Cerebellum (tissue), 4 donors: ENCODE measurements at places on chromosomes 2 and 18.
A peak's percentile ranks its signal among the peaks of the same experiment; 100 is the strongest.

GRCh38 chr18:76644580-76644979 is 149.5 kb upstream of the ZNF516 start:
- DNase-seq: no peak

GRCh38 chr2:151237422-151238025 is 24.1 kb downstream of the RBM43 start:
- no peak for DNase-seq

DNA sequence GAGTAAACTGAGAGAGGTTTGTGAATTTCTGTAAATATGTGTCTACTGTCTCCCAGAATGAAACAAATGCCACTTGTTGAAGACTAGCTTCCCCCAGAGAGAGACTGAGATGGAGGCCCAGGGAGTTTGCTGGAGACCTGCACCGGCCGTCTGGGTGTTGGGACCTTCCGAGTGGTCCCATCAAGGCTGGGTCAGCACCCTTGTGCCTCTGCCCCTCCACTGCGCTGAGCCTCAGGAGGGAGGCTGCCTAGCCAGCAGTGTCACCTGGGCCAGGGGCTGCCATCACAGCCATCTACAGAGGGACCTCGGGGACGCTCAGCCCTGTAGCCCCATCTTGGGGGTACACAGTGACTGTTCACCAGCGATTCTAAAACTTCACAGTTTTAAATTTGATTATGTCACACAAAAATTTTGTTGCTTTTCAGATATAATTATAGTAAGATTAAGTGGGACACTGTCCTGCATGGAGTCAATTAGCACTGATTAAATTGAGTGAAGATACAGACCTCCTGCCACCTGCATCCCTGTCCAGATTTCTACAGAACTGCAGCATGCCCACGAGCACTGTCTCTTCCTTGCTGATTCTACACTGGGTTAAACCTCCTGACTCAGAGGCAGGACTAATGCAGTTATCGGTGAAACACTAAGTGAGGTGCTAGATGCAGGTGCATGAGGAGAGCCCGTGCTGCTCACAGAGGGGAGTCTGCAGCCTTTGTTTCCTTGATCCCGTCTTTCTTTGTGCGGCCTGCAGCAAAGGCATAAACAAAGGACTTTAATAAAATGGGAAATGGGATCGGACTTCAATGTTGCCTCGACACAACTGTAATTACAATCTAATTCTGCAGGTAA is 50.5 kb downstream of the TMEM18 start:
- DNase-seq: no peak

DNA sequence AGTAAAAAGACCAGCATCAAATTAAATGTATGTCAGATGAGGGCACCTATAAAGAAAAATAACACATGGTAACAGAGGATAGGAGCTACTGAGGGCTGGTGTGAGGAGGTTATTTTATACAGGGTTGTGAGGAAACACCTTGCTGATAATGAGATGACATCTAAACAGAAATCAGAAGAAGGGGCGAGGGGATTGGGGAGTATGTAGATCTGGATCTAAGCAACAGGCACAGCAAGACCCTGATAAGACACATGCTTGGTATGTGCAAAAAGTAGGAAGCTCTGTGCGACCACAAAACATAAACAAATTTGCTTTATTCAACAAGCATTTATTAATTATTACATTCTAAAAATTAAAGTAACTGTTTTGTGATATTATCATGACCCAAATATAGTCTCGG is 295.4 kb downstream of the ZEB2 start:
- no peak for DNase-seq

DNA sequence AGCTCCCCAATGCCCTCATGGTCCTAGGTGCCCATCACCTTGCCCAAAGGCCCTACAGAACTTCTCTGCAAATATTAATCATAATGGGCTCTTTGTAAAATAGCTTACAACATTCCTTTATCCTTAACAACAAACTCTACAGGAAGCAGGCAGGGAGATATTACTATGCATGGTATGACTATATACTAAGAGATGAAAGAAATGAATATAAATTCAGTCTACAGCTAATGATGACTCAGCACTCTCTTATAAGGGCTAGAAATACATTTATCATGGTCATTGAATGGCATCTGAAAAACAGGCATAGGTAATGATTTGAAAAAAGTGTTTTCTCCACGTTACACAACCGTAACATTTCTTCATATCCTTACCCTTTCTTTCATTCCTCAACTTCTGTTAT is 254.8 kb upstream of the DSEL start:
- no peak for DNase-seq

DNA sequence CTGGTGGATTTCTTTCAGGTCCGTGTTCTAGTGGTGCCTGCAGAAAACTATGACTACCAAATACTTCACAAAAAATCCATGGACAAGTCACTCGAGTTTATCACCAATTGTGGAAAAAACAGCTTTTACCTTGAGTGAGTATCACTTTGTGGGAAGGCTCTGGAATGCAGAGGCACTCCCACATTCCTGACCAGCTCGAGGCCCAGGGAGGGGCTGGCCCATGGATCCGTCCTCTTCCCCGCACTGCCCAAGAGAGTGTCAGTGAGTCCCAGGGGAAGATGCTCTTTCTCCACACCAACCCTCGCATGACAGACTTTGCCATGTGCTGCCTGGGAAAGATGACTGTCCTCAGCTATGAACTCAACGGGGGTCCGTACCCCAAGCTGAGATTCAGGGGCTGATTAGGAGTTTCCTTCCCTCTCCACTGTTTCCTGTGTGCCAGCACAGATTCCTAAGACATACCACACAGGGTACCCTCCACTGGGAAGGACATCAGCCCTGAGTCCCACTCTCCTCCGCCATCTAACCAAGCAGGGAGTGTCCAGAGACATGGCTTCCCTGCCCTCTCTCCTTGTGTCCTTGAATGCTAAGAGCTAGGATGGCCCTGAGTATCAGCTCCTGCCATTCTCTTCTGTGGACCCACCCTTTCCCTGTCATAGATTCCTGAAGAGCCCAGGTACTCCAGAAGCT is 155.9 kb downstream of the LAMA3 start:
- DNase-seq: no peak

- DNase-seq: no peak
Measured at GRCh38 chr2:75465317-75465984, 95.3 kb downstream of the EVA1A start.

GRCh38 chr2:18525236-18525635 is 35.2 kb downstream of the RDH14 start:
- DNase-seq: no peak

DNA sequence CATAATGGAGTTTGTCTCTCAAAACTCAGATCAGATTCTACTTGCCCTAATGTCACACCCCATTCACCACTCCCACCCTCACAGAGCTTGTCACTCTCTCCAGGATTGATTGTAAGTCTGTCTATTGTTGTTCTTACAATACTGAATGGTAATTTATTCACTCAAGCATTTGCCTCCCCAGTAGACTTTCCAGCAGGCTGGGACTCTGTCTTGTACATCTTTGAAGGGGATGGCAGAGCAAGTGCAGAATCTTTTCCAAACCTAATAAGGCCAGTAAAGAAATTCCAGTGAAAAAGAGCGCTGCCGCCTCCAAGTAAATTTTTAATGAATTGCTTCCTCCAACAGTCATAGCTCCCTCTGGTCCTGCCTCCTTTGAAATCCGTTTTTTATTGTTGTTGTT is 56.9 kb downstream of the RBM43 start:
- DNase-seq: no peak

DNA sequence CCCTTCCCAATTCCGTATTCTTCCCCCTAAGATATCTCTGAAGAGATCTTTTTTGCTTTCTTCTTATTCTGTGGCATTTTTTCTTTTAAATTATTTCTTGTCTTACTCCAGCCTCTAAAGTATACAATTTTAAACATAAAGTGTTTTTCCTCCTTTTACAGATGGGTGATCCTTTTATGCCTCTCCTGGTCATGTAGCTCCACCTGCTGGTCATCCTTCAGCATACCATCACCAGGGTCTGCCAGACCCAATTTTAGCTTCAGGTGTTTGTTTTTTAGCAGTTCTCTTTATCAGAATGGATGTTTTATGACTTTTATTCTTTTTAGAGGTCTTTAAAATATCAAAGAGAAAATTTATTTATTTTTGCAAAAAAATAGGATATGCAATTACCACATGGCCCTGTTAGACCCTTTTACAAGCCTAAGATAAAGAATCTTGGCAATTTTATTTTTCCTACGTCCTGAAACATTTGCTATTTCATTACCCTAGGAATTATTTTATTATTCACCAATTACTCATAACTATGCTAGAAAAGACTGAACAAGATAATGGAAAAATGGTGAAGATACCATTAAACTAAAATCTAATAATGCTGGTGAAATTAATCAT is 55.5 kb downstream of the PIGN start:
- DNase-seq: peak; percentile 66

GRCh38 chr2:222322236-222322635 is 23.4 kb upstream of the PAX3 start:
- DNase-seq: no peak

DNA sequence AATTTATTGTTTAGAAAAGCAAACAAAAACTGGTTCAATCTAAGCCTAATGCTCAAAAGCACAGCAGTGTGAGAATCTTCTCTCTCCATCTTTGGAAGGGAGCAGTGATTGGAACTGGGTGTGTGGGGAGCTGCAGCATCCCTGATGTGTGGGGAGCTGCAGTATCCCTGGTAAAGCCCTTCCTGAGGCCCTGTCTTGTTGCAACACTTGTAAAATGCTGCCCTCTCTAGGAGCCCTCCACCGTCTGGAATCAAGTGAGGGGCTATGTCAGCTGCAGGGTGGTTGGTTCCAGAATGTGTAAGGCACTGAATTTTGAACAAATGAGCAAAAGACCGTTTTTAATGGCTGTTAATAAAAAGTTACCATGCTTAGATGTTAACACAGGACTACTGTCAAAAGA is 147.7 kb upstream of the RAB12 start:
- DNase-seq: no peak

- peak; percentile 97 for DNase-seq
Measured at GRCh38 chr2:96208143-96209010, at the start of gene STARD7. Gene STARD7 (minus strand): TSS chr2:96208827. CDS start chr2:96208434, 393 bp downstream.

DNA sequence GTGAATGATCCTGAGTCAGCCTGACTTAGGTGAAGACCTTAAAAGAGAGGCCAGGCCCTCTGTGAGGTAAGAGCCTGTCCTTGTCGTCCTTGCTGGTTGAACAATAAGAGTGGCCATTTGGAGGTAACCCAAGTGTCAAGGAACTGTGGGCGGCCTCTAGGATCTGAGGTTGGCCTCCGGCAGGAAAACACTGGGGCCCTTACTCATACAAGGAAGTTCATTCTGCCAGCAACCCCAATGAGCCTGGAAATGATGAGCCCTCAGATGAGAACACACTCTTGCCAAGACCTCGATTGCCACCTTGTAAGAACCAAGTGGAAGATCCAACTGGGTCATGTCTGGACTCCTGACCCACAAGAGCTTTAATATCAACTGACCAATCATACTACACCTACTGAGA is 95.5 kb upstream of the LRATD1 start:
- no peak for DNase-seq

- no peak for DNase-seq
Measured at GRCh38 chr2:191838526-191838925, 8.4 kb downstream of the CAVIN2 start.
